ENCODE measurements at places on chromosomes 11 and 22.
A peak's percentile ranks its signal among the peaks of the same experiment; 100 is the strongest.

DNA sequence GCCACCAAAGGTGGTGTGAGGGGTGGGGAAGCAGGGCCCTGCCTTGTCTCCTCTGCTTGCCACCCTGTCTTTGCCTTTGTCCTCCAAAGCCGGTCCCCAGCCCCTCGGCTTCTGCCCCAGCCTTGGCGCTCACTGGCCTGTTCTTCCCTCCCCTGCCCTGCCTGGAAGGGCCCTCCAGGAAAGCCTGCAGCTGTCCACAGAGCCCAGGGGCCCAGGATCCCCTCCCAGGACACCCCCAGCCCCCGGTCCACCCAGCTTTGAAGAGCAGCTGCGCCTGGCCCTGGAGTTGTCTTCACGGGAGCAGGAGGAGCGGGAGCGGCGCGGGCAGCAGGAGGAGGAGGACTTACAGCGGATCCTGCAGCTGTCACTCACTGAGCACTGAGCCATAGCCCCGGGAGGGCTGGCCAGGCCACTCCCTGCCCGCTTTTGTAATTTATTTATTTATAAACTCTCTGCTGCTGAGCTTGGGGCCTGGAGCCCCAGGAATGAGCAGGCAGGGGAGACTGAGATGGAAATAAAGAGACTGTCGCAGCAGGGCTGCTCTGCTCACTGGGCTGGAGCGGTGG is 1.3 kb upstream of the SSH3 start:
- DNase-seq, result no peak
- no peak overlapping the region for H3K27ac ChIP-seq
- H3K27me3 ChIP-seq, result no peaks in the 10 kb centered on the region
- H3K36me3 ChIP-seq, result peaks cover 5% of the 10 kb centered on the region
- H3K4me3 ChIP-seq, result peak overlapping the region; percentile 72
- H3K4me1 ChIP-seq, result peaks cover 10% of the 10 kb centered on the region

- no peaks in the 10 kb centered on the region for H3K4me1 ChIP-seq
- no peak overlapping the region for H3K4me3 ChIP-seq
- DNase-seq, result no peak
- H3K27ac ChIP-seq, result no peak overlapping the region
- no peaks in the 10 kb centered on the region for H3K27me3 ChIP-seq
Measured at GRCh38 chr11:86910592-86910991, 44.6 kb downstream of the FZD4 start.

DNA sequence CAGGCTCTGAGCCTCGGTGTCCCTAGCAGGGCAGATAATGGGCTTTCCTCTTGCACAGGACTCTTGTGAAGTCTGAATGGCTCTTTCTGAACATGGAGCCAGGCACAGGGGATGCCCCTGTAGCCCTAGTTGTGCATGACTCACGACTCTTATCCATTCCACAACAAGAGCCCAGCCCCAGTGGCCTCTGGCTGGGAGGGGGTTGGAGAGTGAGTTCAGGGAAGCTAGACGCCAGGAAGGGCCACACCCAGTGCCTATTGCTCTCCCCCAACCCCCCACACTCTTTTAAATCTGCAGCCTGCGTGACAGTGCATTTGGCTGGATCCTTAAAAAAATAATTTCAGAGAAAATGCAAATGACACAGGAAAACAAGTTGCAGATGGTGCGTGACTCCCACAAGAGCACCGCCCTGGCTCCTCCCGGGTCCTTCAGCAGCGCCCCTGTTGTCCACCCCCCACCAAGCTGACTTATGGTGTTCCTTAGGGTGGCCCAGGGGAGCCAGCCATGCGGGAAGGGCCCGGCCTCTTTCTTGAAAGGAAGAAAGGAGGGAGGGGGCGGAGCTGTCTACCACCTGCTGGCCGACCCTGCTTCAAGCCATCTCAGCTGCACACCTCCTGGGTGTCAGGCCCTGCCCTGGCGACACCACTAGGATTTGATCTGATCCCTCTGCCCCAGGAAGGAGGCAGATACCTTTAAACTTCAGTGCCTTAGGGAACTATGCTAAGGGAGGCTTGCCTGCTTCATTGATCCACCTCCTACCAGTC is 74.7 kb downstream of the MN1 start:
- no peak overlapping the region for H3K4me3 ChIP-seq
- H3K27me3 ChIP-seq, result peaks cover 26% of the 10 kb centered on the region
- H3K27ac ChIP-seq, result no peak overlapping the region
- peaks cover 13% of the 10 kb centered on the region for H3K4me1 ChIP-seq

- H3K36me3 ChIP-seq, result no peaks in the 10 kb centered on the region
- peaks cover 2% of the 10 kb centered on the region for H3K4me1 ChIP-seq
- no peaks in the 10 kb centered on the region for H3K27me3 ChIP-seq
- DNase-seq, result no peak
- no peak overlapping the region for H3K27ac ChIP-seq
Measured at GRCh38 chr11:44589301-44589700, 23.8 kb downstream of the CD82 start.

GRCh38 chr11:33094157-33094556 is 54.8 kb downstream of the TCP11L1 start:
- no peak overlapping the region for H3K4me3 ChIP-seq
- H3K27me3 ChIP-seq, result no peaks in the 10 kb centered on the region
- H3K27ac ChIP-seq, result no peak overlapping the region
- peaks cover 27% of the 10 kb centered on the region for H3K36me3 ChIP-seq
- DNase-seq, result no peak

- no peak overlapping the region for H3K27ac ChIP-seq
- H3K36me3 ChIP-seq, result no peaks in the 10 kb centered on the region
- H3K4me3 ChIP-seq, result no peak overlapping the region
- no peaks in the 10 kb centered on the region for H3K27me3 ChIP-seq
- H3K4me1 ChIP-seq, result peaks cover 5% of the 10 kb centered on the region
Measured at GRCh38 chr22:30455075-30455840, 16.6 kb downstream of the SEC14L3 start.
